Activated T-helper 17 cell treated with anti-CD3 and anti-CD28 coated beads, Interleukin-2, amount 50 U/mL, for 72 hours (primary cell): ENCODE measurements at places on chromosomes 5 and 9.

DNA sequence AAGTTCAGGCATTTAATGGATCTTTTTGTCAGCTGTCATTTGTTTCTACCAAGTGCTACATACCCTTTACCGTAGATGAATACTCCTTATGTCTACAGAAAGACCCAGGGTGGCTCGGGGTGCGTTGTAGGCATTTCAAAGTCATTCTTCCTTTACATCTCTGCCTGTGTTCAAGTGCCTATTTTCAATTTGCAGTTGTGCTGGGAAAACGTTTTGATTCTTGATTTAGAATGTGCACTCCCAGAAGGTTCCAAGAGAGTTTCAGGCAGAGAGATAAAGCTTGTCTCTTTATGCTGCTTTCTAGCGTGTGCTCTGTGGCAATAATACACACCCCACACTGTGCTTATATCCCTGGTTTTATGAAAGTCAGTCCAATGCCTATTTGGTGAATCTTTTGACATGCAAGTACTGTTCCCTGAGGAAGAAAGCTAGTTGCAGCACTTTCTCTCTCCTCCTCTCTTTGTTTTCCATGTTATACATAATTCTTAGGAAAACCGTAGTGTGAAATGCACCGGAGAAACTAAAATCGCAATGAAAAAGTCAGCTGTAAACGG is 828.1 kb upstream of the ZNF608 start:
- no peak for ATAC-seq

DNA sequence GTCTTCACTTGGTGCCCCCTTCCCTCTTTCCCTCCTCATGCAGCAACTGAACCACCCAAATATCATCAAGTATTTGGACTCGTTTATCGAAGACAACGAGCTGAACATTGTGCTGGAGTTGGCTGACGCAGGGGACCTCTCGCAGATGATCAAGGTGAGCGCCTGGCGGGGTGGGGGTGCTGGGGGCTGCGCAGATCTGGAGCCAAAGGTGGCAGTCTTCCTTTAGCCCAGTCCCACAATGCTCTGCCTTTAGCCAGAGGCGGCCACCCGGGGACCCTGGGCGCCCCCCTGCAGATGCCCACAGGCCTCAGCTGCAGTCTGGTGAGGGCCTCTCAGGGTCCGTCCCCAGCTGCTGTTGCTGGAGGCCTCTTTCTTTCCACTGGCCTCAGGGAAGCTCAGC is 63.7 kb downstream of the NEK6 start:
- no peak for ATAC-seq

GRCh38 chr9:94921092-94921471 is 194.6 kb downstream of the AOPEP start:
- ATAC-seq = no peak

GRCh38 chr9:116165912-116166311 is 12.3 kb downstream of the PAPPA start:
- ATAC-seq = no peak

DNA sequence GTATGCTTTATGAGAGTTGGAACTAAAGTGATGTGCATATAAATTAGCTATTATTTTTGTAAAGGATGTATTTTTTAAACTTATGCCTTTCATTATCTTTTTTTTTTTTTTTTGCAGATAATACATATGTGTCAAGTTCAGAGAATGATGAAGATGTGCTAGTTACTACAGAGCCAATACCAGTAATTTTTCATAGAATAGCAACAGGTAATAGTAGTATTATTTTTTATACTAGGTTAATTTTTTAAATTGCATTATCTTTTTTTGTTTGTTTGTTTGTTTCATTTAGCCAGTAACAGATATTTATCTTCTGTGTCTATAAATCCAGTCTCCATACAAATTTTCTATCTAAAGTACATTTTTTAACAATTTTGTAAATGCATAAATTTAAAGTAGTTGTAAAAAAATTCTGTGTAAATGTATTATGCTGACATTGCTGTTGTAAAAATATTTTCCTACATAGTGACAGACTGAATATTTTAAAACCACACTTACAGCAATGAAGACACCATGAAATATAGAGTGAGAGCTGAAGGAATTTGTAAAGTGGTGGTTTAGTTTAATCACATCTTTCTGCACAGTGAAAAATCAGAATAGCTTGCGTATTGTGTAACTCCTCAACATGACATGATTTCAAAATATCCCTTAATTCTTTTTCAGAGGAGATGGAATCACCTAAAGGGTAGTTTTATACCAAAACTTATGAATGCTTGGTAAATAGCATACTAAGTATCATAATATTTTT is 93.3 kb downstream of the PARP8 start:
- no peak for ATAC-seq

GRCh38 chr9:109971226-109971625 is 191.2 kb downstream of the PALM2AKAP2 start:
- no peak for ATAC-seq

DNA sequence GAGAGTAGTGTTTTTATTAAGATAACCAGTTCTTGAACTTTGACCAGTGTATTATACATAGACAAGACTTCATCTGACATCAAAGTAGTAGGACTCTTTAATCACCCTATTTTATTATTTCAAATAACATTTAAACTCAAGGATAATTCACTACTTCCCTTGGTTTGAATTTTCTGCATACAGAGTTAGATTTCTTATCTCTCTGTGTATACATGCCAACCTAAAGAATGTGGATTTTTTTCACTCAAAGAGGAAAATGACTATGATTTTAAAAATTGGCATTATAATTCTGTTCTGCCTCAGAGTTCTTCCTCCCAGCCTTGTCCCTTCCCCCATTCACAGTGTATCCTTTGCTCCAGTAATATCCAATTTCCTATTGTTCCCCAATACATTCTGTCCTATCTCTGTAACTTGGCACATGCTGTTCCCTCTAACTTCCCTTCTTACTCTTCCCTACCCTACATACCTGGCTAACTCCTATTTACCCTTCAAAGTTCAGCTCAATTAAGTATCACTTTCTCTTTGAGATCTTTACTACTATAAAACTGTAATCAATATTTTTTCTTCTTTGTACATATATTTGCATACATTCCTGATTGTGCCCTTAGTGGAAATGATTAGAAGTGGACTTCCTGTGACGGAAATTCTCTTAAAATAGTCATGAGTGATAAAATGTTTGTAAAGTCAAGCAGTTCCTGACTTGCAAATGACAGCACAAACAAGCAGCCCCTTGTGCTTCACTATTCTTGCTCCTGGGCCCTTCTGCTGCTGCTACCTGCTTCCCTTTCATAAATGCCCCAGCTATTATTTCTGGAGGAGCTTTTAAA is 38.1 kb upstream of the DENND4C start:
- ATAC-seq = no peak

GRCh38 chr5:172266071-172266675 is 17.4 kb downstream of the UBTD2 start:
- ATAC-seq = no peak
